ENCODE measurements at places on chromosomes 1 and 21. TPM values are rescaled to one million over a fixed set of nuclear protein-coding genes. Genes with fewer than 3 reads are reported as not detected.

The KLF18 gene
- not detected for total RNA-seq

The OR2L2 gene
- under 0.01 TPM for total RNA-seq

The ANGPTL1 gene
- total RNA-seq: 16.4 TPM

The TBCE gene
- total RNA-seq: 30.4 TPM

The TRIM58 gene
- 0.53 TPM for total RNA-seq

The GUCA2A gene
- not detected for total RNA-seq
